ENCODE measurements at places on chromosomes 5 and 9.

GRCh38 chr5:91076138-91076537 lies 307.0 kb downstream of the ARRDC3 start:
- no peak for DNase-seq

DNA sequence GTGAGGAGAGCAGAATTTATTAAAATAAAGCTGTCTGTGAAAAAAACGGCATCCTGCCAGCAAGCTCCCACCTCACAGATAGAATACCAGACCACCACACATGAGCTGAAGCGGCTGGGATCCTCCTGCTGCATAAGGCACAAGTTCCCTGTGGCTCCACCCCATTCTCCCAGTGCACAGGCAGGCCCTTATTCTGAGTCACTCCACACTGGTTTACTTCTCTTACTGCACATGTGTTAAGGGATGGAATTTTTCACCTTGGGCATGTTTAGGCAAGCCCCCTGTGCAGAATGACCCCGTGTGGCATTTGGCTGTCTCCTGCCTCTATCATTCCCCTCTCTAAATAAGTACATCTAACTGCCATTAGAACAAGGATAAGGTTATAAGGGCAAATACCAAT lies 115.0 kb upstream of the ELAVL2 start:
- DNase-seq = peak; percentile 10

- DNase-seq = no peak
These were observed 2.1 kb downstream of the CHSY3 start for GRCh38 chr5:129906177-129906887.

DNA sequence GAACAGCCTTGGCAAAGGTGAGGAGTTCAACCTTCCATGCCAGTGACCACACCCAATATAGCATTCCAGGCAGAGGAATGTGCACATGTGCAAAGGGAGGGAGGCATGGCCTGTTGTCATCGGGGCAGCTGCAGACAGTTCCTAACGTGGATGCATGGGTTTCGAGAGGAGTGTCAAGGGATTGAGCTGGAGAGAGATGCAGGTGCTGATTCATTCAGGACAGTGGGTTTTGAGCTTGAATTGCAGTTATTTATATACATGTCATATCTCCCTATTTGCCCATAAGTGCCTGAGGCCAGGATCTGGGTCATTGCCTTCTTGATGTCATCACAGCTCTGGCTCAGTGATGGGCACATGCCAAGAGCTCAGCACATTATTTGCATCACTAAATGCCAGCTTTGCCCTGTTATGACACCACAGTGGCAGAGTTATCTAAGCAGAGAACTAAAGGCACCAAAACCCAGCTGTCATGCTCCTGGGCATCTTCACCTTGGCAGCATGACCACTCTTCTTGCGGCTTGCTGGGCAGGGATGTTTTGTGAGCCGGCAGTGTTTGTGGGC lies 278.0 kb downstream of the NTRK2 start:
- DNase-seq = no peak

GRCh38 chr9:128911529-128912035 lies 9.2 kb upstream of the PHYHD1 start:
- no peak for DNase-seq

- DNase-seq = no peak
These were observed 536.9 kb upstream of the WWC1 start for GRCh38 chr5:167754501-167755021.

DNA sequence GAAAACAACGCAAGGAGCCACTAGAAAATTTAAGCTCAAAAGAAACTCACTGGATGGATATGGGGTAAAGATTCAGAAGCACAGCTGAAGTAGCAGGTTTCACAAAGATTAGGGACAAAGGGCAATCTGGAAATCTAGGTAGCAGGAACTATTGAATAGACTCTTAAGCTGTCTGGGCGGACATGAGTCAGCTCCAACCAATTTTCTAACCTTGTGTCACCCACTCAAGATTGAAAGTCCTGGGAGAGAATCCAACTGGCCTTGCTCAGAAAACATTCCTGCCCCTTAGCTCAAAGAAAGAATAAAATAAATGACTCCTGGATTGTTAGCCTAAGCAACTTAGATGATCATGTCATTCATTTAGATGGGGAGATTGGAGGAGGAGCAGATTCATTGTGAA lies 69.2 kb downstream of the STK32A start:
- DNase-seq = no peak

Measured in WERI-Rb-1 (cell line).